Renal cortex interstitium (tissue), 15 donors: ENCODE measurements at places on chromosomes 4 and X. TPM values are rescaled to one million over a fixed set of nuclear protein-coding genes. Genes with fewer than 3 reads are reported as not detected.

Gene MAPK10
- polyA plus RNA-seq = 56.5 TPM

DNA sequence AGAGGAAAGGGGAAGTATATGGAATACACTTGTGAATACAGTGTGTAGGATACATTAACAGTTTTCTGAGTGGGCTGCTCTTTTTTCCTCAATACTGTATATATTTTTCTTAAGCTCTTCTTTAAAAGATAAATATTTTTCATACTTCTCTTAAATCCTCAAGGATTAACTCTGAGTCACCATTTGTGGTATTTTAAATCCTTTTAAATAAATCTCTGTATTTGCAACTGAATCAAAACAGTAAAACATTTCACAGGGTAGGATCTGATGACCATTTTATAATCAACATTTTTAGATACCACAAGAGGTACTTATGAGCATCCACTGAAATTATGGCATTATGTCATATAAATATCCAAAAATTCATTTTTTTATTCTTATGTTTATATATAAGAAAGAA is 87.6 kb downstream of the GAB1 start:
- DNase-seq = no peak

GRCh38 chr4:60344908-60345307 is 855.2 kb upstream of the ADGRL3 start:
- DNase-seq = no peak

DNA sequence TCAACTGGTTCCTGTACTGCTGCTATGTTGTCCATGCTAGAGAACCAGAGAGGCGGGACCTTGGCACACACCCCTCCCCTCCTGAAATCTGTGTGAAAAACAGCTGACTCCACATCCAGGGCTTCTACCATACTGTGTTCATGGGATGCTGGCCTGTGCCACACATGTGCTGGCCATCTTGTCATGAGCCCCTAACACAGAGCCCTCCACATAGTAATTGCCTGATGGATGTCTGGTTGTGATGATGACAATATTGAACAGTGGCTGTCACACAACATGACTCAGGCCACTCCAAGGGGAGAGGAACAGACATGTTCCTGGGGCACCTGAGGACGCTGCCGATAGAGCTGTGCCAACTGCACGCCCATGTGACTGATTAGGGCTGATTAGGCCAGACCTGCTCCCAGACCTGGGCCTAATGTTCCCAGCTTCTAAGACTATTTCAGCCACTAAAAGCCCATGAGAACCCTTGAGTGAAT is 13.1 kb downstream of the SLC25A5 start:
- DNase-seq = no peak

Gene GNL3L
- polyA plus RNA-seq = 19.7 TPM

DNA sequence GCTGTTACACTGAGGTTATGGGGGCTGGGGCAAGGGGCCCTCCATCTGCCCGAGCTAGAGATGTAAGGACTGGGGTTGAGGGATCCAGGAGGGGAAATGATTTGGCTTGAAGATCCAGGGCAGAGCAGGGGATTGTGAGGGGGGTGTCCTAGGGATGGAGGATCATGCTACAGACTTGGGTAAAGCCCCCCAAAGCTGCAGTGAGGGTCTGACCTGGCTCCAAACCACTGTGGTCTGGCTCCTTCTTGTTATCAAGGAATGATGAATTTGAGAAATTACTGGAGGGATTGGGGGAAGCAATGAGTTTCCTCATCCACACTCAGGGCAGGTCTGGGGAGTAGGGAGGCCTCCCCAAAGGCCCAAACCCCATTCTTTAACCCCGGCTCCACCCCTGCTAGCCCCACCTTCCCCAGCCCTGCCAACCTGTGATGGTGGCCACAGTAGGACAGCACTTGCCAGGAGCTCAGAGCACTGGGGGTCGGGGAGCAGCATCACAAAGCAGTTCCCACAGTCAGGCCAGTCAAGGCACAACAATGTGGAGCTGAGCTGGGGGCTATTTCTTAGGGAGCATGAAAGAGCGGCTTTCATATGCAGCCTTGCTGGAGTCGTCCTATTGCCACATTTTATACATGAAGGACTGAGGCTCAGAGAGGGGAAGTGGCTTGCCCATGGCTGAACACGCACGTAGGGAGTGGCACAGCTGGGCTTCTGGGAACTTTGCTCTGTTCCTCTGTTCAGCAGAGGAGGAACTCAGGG is 165.5 kb downstream of the EFNB1 start:
- DNase-seq = no peak

DNA sequence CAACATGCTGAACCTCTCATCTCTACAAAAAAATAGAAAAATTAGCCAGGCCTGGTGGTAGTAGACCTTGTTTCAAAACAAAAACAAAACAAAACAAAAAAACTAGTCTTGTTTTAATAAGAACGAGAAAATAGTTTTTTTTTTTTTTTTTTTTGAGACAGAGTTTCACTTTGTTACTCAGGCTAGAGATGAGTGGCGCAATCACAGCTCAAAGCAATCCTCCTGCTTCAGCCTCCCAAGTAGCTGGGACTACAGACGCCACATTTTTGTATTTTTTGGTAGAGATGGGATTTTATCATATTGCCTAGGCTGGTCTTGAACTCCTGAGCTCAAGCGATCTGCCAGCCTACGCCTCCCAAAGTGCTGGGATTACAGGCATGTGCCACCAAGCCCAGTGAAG is 47.7 kb upstream of the UGDH start:
- DNase-seq = no peak

DNA sequence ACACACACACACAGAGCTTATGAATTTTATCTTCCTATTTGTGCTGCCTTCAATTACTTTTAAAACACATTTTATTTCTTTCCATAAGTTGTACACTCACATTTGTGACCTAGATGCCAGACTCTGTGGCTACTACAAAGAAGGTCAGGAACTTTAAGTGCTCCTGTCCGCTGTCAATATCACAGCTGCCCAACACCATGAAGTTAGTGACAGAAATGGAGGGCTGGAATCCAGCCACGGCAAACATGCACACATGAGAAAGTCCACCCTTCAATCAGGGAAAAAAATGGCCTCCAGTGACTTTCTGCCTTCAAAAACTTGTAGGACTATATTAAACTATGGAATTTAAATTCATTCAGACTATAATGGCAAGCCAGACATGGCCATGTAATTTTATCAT is 334.4 kb upstream of the FSTL5 start:
- DNase-seq = no peak

Gene LIMCH1
- 92.8 TPM for polyA plus RNA-seq

Gene CXCL8
- polyA plus RNA-seq = 0.57 TPM

Gene ZNF157
- 0.86 TPM for polyA plus RNA-seq

DNA sequence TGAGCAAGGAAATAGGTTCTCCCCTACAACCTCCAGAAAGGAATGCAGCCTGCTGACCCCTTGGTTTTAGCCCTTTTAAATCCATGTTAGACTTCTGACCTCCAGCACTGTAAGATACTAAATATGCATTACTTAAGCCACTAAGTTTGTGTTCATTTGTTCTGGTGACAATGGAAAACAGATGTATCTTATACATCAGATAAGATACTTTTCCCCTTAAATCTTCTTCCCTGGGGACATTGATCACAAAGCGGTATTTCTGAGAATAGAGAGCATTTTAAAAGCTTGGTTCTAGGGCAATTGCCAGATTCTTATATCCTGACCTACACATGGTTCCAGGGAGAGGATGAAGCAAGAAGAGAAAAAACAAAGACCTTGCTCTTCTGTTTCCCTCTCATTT is 6.5 kb upstream of the TMEM184C start:
- DNase-seq = no peak

DNA sequence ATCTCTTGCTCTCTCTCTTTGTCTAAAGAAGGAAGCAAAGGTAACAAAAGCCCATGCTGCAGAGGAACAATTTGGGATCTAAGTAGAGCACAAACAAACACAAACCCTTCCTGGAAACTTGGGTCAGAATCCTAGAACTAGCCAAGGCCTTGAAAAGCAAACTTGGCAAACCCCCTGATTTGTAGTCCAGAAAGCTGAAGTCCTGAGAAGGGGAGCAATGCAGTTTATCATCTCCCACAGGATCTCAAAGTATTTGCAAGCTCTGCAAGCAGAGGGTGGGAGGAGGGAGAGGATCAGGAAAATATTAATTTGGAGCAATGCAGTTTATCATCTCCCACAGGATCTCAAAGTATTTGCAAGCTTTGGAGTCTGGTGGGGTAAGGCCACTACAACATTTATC is 379.5 kb upstream of the FGF13 start:
- no peak for DNase-seq

Gene GPRIN3
- 8.3 TPM for polyA plus RNA-seq

DNA sequence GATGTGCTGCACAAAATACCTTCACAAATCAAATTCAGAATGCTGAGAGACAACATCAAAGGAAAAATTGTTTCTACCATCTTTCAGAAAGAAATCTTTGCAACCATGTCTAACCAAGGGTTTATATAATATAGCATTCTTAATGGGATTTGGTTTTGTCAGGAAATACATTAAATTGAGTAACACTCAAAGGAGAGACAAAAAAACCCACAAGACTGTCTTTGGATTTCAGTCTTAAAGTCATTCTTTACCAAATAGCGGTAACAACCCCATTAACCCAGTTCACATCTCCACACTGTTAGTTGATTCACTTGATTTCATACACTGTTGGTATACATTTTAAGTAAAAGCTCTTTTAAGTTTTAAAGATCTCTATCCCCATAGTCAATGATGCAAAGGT is 145.7 kb upstream of the EDNRA start:
- DNase-seq = no peak

DNA sequence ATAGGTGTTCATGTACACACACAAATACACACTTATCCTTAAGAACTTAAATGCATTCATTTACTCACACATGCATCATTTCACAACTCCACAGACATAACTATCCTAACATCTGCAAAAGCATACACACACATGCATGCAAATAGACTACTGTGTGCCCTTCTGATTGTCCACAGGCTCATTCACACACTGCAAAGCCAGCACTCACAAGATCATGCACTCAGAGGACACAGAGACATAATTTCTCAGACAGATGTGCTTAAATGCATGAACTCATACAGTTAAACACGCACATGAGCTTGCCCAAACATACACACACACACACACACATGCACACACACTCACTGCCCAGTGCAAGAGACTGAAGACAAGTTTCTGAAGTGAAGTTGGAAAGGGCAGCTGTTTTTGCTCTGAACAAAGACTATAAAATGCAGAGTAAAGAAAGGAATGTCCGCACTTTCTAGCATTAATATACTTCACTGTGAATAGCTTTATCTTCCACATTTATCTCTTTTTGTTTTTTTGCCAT is 1018.0 kb upstream of the HS3ST1 start:
- DNase-seq = no peak

DNA sequence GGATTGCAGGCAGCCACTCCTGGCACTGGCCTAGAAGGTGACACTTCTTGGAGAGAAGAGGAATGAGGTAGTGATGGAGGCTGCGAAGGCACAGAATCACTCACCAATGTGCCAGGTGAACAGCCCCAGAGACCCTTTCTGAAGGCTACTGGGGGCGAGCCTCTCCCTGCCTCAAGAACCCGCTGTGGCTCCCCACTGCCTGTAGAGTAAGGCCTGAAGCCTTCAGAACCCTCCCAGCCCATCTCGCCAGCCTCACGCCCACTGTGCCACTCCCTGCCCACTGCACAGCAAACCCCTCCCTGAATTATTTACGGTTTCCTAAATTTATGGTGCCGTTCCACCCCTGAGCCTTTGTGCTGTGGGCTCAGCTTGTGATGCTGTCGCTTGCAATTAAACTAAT is 24.2 kb upstream of the SORCS2 start:
- no peak for DNase-seq

DNA sequence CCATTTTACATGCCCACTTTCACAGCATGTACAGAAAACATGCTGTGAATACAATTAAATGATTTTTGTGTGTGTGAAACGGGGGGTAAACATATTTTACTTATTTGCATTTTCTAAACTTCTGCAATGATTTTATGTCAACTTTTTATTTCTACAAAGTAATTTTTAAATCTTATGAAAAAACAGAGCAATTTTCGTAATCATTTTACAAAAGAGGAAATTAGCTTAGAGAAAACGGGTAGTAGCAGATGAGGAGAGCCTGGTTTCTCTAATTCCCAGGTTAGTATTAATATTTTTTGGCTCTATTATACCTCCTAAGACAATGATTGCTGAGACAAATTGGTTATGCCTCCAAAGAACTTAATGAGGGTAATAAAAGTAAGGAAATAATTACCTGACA is 3.2 kb downstream of the TKTL2 start:
- DNase-seq = no peak

GRCh38 chr4:159272273-159273140 is 169.6 kb downstream of the RAPGEF2 start:
- DNase-seq = no peak

DNA sequence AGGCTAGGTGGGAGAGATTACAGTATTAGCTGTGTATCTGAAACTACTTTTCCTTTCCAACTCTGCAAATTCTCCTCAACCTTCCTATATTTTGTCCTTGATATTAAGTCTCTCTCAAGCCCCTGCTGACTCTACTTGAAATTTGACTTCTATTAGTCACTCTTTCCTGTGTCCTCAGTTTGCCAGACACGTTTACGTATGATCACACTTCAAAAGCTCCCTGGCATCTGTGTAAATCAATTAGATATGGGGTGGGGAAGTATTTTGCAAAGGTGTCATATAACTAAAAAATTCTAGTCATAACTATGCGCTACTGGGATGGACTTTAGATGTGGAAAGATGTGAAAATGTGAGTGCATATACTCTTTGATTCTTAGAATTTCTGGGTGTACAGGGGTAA is 67.4 kb upstream of the ARHGAP24 start:
- no peak for DNase-seq
